ENCODE measurements at places on chromosomes 4 and X.

DNA sequence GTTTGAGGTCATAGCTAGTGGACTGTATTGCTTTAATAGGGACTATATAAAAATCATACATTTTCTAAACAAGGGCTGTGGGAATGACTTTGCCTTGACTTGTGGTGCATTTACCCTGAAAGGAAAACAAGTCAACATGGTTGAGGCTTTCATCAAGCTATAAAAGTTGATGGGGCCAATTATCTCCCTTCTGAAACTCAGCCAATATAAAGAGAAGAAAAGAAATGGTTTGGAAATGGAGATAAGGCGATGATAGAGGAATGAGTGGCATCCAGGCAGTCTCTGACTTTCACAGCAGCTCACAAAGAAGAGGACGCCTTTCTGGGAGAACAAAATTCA lies 118.7 kb downstream of the SMARCA1 start:
- no peak for DNase-seq

DNA sequence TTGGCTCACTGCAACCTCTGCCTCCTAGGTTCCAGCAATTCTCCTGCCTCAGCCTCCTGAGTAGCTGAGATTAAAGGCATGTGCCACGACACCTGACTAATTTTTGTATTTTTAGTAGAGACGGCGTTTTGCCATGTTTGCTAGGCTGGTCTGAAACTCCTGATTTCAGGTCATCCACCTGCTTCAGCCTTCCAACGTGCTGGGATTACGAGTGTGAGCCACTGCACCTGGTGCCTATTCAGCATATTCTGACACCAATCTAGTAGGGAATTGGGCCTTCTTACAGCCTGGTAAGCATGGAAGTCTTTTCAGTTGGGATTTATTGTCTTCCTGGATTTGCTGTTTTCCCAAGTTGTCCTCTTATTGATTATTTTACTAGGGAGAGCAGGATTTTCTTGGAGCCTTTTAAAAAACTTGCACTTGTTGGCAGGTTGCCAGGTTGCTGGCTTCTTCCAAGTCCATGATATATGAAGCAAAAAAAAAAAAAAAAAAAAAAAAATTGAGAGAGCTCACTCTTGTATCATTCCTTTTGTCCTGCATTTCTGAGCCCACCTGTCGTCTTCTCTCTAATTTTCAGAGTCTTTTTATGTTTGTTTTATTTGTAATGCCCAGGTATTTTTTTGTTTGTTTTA lies 43.7 kb downstream of the TMPRSS11E start:
- DNase-seq, result no peak

- no peak for DNase-seq
Measured at GRCh38 chr4:69124941-69125340, 28.7 kb downstream of the UGT2B7 start.

DNA sequence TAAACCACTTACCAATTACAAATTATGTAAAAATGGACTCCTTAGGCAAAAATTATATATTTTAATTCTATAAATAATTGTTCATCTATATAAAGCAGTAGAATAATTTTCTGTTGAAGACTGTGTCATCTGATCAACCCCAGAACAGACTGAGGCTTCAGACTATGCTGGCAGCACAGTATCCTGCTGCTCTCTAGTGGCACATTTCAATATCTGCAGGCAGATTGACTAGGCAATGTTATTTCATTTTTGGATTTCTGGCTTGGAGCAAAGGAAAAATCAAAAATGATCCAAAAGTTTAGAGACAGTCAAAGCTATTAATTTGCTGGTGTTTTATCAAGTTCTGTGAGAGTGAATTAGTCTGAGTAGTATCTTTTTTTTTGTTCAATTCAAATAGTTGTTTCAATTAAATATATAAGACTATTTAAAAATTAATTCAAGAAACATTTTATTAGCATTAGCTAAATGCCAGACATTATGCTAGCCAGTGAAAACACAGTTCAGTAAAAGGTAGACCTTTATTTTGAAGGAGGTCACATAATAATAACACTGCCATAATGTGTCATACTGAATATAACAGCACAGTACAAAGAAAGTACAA lies 21.3 kb upstream of the SULT1E1 start:
- peak; percentile 45 for DNase-seq

GRCh38 chr4:26412381-26413372 lies 77.6 kb downstream of the CCKAR start:
- no peak for DNase-seq

GRCh38 chr4:19187096-19187495 lies 1064.6 kb upstream of the SLIT2 start:
- no peak for DNase-seq

- no peak for DNase-seq
Measured at GRCh38 chrX:84634201-84634782, 132.0 kb upstream of the HDX start.

DNA sequence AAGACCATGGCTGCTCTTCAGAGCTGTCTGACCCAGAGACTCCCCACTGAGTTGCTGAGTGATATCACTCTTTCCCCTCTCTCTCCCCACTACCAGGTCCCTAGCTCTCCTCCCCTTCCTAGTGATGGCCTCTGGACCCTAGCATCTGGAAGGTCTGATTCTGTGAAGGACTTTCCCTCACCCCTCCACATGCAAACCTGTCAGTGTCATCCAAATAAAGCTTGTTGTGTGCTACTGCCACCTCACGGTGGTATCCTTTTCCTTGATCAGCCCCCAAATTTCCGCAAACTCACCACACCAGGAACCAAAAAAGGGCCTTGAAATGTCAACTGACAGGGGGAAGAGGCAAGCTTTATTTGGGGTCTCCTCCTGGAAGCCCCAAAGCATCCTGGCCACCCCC lies 500.2 kb downstream of the IDS start:
- DNase-seq, result no peak

DNA sequence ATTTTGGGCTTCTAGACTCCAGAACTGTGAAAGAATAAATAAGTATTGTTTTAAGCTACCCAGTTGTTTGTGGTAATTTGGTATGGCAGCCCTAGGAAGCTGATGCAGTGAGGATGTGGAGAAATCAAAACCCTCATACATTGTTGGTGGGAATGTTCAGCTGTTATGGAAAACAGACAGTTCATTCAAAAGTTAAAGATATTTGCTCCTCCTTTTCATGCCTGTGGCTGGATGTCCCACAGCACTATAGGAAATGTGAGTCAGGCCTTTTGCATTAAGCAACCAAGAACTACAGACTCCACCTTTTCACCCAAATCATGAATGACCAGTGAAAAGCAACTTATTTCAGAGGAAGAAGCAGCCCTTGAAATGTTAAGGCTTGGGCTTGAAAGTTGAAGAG lies 6.7 kb downstream of the BBS12 start:
- no peak for DNase-seq

DNA sequence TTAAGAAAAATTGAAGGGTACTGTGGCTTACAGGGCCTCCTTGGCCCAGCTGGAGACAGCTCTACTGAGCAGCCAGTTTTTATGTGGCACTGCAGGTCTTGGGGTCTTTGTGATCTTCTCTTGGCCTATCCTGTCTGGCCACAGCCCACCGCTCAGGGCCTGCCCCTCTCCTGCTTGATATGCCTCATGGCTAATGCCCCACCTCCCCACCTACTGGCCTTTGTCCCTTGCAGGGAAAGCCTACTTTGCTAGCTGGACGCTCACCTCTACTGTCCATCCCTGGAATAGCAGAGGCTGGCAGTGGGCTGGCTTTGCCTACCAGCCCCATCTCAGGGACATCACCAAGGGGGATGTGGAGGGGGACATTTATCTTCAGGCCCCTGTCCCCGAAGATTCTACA lies 134.1 kb downstream of the PJA1 start:
- no peak for DNase-seq

- peak; percentile 27 for DNase-seq
Measured at GRCh38 chrX:10110316-10110935, 46.3 kb upstream of the CLCN4 start.

GRCh38 chrX:19886883-19887531 lies 393 bp downstream of the SH3KBP1 start:
- DNase-seq, result no peak

GRCh38 chr4:183888564-183888963 lies 16.5 kb upstream of the STOX2 start:
- DNase-seq, result no peak

DNA sequence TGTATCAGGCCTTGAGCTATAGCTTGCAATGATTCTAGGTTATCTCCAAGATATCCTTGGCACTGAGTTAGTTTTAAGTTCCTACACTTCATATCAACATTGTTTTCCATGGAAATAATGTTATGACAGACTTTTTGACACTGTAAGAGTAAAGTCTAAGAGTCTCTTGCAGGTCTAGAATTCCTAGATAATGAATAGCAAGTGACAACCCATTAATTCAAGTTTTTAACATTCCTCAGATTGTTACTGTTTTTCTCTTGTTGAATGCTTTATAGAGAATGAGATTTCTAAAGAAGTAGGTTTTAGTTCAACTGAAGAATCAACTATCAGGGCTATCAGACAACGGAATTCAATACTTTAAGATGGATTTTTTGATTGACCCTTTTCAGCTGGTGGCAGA lies 276.1 kb downstream of the PPP3CA start:
- DNase-seq, result no peak

GRCh38 chr4:37073226-37073840 lies 171.2 kb upstream of the NWD2 start:
- DNase-seq, result no peak

- DNase-seq, result no peak
Measured at GRCh38 chr4:80294206-80294605, 27.7 kb downstream of the FGF5 start.

- peak; percentile 25 for DNase-seq
Measured at GRCh38 chrX:130173190-130173895, 1.6 kb downstream of the RAB33A start.

GRCh38 chr4:153274967-153275366 lies 69.5 kb upstream of the MND1 start:
- DNase-seq, result no peak

DNA sequence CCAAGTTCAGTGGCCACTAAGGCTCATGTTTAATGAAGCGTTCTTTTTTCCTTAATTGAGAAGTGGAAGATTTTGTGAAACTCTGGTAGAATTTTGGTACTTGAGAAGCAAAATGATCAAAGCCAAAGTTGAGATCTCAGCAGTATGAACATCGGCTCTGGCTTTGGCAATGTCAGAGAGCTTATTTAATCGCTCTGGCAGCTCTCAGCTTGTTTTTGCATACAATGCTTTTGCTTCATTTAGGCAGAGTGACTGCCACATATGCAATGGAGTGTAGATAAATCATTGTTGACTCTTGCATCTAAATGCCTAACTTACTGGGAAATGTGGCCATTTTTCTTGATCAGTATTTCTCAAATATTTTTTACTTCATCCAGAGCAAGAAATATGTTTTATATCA lies 135.7 kb downstream of the AASDH start:
- DNase-seq, result no peak

DNA sequence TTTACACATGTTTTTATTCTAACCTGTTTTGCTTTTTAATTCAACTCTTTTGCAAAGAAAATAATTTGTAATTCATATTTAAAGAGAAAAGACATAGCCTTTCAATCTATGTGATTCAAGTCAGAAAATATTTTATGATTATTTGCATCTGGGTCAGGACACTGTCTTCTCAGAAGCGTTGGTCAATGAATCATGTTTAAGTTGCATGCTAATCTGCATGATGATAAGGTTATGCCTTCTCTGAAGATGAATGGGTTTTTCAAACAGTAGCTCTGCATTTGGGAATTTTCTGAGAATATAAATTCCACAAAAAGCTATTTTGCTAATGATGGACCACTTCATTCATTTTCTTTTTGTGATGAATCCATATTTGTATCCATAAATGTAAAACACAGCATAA lies 282.5 kb downstream of the TMA16 start:
- DNase-seq, result no peak

DNA sequence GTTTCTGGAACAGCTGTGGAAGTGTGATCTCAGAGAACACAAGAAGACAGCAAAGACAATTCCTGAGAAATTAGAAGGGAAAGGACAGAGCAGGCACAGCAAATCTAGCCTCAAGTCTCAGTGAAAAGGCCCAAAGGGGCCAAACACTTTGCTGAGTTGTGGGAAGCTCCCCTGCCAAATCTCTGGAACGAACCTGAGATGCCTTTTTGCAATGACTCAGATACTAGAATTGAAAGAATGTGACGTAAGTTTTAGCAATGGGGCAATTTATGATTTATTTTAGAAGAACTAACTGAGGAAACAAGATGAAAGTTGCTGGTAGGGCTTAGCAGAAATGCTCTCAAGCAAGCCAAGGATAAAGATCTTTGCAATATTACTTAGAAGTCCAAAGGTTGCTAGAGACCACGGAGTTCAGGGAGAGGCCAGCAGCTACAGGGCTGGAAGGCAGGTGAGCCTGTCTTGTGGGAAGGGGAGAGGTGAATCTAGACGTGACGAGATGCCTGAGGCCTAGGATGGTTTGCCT lies 92.8 kb downstream of the AMELX start:
- no peak for DNase-seq

DNA sequence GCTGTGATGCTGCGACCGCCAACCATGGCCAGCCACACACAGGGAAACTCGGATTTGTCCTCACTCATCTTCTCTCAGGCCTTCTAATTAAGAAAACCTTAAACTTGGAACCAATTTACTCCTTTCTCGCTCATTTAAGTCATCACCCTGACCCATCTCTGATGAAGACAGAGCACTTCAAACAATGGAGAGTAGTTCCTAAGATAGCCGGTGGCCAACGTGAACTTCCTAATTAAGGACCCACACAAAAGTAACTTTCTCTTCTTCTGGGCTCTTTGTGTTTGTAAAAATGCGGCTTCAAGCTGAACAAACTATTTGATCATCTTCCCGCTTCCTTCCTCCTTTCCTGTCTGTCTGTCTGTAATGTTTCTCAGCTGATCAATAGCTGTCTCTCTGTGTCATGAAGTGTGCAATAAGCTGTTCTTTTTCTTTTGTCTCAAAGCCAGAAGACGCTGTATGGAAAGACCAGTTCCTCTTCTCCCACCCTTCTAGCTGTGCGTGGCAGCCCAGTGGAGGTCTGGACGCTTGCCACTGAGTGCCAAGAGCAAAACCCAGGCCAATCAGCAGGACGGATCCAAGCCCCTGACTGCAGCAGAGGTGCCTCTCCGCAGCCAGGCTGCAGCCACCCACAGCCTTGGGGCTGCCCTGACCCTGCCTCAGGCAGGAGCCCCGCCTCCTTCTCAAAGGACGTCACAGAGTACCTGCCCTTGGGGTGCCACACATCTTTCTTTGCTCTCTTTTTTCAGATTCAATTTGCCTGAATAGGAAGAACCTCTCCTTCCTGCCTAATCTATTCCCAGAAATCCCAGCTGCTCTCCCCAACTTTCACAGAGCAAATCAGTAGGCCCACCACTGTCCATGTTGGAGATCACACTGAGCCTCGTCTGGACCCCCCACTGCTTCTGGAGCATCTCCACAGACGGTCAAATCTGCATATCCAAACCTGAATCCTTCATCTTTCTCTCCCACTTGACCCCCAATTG lies 59.3 kb downstream of the MAML3 start:
- peak; percentile 64 for DNase-seq

GRCh38 chr4:152278505-152279233 lies 257.2 kb downstream of the FBXW7 start:
- no peak for DNase-seq

DNA sequence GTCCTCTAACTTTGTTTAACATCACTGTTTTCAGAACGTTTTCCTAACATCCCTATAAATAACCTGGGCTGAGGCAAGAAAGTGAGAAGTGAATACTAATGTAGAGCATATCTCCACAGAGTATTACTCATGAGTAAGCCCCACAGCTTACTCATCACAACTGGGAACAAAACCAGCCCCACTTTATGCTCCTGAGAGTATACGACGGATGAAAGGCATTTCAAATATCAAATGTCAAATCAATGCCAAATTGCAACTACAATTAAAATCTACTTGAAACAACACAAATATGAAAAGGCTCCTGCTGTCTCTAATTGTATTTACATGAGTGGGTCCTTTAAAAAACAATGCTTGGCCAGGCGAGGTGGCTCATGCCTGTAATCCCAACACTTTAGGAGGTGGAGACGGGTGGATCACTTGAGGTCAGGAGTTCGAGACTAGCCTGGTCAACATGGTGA lies 41.2 kb downstream of the SH3RF1 start:
- DNase-seq, result no peak

- peak; percentile 19 for DNase-seq
Measured at GRCh38 chr4:38670939-38671591, 7.1 kb downstream of the KLF3 start.

Data from CD4-positive, alpha-beta T cell treated with Interferon alpha-2 for 1 hour (primary cell).